ENCODE measurements at places on chromosomes 3 and 15. TPM values are rescaled to one million over a fixed set of nuclear protein-coding genes. Genes with fewer than 3 reads are reported as not detected.

The ARHGAP31 gene
- 32.0 TPM for total RNA-seq

The SHISA5 gene
- 60.3 TPM for total RNA-seq

The DISP2 gene
- total RNA-seq = 0.40 TPM

The C2CD4A gene
- not detected for total RNA-seq

The C3orf52 gene
- 1.4 TPM for total RNA-seq

The KCNAB1 gene
- total RNA-seq = 2.3 TPM

The SNX1 gene
- total RNA-seq = 117 TPM

The NEK10 gene
- total RNA-seq = 19.3 TPM

The PPP1R14D gene
- total RNA-seq = not detected

The TCAIM gene
- 33.4 TPM for total RNA-seq

The CD96 gene
- total RNA-seq = 4.4 TPM

The TLR9 gene
- 0.65 TPM for total RNA-seq

The DNAH12 gene
- total RNA-seq = not detected

The GP5 gene
- total RNA-seq = not detected

The ALDH1A2 gene
- total RNA-seq = 63.3 TPM

The TUSC7 gene
- total RNA-seq = not detected

The MAP2K5 gene
- total RNA-seq = 19.1 TPM

The TCTA gene
- 13.2 TPM for total RNA-seq

The HIGD2B gene
- total RNA-seq = not detected

The COPG1 gene
- total RNA-seq = 92.3 TPM

The TMEM266 gene
- total RNA-seq = not detected

All from heart left ventricle (tissue), 16 donors.